IMR-90 (cell line): ENCODE measurements at places on chromosomes 5 and 9. TPM values are rescaled to one million over a fixed set of nuclear protein-coding genes. Genes with fewer than 3 reads are reported as not detected.

- DNase-seq: no peak
Observed at GRCh38 chr5:168348084-168348414, 56.6 kb downstream of the WWC1 start.

PCDHGA8 gene
- 2.0 and 2.2 TPM in 2 replicates for total RNA-seq

PHAX gene
- total RNA-seq: 46.4 and 104 TPM in 2 replicates

DNA sequence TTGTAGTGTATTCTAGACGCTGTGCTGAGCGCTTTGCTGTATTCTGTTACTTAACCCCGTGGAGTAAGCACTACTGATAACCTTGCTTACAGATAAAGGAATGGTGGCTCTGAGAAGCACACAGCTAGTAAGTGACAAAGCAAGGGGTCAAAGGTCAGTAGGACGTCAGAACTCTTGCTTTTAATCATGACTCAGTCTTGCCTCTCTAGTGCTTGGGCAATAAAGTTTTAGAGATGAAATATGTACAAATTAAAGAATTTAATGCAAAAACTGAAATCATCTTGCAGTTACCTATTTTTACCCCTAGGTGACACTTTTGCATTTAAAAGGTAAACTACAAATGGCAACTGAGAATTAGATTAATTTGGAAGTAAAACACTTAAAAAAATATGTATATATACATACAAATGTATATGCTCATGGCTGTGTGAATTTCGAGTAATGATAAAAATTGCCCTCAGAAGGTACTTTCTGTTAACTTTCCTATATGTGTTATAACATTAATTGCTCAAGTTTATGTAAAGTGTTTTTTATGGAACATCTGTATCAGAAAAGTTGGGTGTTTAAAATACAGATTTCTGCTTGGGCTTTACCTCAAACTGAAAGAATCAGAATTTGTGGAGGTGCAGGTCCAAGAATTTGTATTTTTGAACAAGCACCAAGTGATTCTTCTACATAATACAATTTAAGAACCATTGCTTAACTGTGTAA, 175.1 kb upstream of the DAB2 start:
- DNase-seq: peak; percentile 72

CCIN gene
- total RNA-seq: 1.1 TPM in 2 replicates

WNT8A gene
- not detected in 2 replicates for total RNA-seq

DNA sequence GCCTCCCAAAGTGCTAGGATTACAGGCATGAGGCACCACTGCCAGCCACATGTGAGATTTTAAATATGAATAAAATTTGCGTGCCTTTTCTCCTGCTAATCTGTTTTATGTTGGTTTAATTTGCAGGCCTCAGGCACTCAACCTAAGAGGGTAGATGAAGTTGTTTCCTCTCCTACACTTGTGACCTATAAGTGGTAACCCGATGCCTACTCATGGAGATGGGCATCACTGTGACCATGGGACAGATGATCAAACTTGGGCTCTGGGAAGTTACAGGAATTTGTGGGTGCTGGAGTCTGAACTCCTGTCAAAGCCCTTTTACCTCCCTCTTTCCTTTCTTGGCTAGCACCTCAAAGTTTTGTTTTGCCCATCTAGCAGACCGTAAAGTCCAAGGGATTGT, 1.1 kb downstream of the SLC28A3 start:
- DNase-seq: no peak

DNA sequence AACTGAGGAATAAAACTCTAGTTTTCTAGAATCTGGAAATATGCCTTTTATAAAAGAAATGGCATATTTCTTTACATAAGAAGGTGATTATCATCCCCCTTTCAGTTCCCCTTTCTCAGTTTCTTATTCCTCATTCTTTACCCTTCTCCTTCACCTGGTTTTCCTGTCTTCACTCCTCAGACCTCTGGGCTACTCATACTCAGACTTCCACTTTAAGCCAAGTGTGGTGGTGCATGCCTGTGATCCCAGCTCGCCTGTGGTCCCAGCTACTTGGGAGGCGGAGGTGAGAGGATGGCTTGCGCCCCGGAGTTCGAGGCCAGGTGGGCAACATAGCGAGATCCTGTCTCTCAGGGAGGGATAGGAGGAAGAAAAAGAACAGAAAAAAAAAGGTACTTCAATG, 57.2 kb downstream of the RANBP6 start:
- no peak for DNase-seq

GRCh38 chr9:88197016-88197415, 58.7 kb upstream of the SPATA31C2 start:
- DNase-seq: peak; percentile 75

HMGCR gene
- 48.6 and 89.7 TPM in 2 replicates for total RNA-seq

C5orf58 gene
- total RNA-seq: not detected in 2 replicates

DNA sequence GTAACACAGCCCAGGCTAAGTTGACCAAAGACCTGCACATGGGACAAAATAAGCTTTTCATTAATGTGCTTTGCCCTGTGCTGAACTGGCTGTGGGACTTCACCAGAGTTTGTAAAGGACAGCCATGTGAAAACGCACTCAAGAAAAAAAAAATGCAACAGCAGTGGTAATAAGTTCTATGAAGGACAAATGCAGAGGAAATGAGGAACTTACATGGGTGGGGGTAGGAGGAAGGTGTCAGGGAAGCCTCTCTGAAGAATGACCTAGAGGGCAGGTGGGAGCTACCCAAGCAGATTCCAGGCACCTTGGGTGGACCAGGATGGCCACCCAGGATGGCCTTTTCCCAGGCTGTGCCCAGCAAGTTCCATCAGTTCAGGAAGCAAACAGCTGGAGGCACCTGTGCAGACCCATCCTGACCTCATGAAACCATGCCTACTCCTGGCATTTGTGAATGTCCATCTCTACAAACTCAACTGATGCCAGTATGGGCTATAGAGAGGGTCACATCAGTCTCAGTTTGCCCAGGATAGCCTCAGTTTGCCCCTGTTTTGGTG, 6.7 kb upstream of the PHF2 start:
- DNase-seq: no peak

PCDHGA11 gene
- total RNA-seq: 5.4 and 5.8 TPM in 2 replicates

- no peak for DNase-seq
Observed at GRCh38 chr9:96141128-96141474, 160.9 kb downstream of the HSD17B3 start.

DNA sequence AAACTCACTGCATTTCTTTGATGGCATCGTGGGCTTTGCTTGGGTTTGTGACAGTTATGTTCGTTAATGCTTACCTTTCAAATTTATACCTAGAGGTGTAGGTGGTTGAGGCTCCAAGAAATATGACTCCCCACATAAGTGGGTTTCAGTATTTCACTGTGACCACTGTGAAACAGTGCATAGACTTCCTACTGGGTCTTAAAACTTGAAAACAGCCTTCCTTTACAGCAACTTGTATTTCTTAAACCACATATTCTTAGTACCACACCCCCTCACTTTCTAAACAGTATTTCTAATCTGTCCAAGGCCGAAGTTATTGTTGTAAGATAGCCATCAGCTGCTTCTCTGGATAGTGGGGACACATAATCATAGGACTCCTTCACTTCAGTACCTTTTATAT, 48.3 kb downstream of the TMEFF1 start:
- DNase-seq: no peak

DNA sequence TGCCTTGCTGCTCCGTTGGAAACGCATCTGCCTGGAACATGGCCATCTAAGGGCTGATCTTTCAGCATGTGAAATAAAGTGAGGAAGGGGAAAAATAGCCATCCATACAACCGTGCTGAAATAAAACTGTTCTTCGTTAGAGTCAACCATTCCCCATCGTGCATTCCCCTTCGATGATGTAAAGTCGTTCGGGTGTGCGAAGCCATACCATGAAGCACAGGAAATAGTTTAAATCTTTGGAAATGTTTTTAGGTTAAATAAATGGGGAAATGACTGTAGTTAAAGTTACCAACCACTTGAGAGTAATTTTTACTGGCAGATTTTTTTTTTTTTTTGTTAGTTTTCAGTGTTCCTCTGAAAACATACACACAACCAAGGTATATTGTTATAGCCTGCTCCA, 302.5 kb downstream of the SH3GL2 start:
- DNase-seq: no peak

RNF183 gene
- not detected in 2 replicates for total RNA-seq

DNA sequence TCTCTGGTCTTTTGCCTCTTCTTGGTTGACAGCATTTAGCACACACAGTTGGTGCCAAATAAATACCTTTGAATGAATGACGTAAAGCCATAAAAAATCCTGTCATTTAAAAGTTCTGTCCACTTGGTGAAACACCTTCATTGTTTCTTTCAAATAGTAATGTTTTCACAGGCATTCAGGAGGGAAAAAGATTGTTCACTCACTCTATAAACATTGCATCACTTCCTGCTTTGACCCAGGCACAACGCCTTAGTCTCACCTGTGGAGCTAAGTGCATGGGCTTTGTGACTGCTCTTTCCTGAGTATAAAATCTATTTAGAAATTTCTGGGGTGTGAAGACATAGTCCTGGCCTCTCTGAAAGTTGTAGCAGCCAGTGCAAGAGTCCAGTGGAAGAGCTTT, 88.9 kb upstream of the CXCL14 start:
- no peak for DNase-seq

FOXI1 gene
- not detected in 2 replicates for total RNA-seq

DNA sequence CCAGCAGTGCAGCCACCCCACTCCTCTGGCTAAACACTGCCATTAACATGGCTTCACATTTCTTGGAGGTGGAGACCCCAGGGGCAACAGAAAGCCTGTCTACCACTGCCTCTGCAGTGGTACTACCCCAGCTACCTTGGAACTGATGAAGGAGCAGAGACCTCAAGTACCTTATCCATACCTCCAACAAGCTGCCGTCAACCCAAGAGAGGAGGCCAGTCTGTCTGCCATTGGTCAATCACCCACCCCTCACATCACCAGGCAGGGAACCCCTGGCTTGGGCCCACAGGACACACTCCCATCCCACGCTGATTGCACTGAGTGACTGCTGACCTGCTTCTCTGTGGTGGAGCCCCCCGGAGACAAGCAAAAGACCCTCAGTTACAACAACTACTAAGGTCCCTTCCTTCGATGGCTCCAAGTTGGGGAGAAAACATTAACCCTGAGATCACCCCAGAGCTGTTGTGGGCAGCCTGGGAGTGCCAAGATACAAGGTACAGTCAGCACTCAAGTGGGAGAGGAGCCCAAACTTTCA, 5.6 kb downstream of the IFNA14 start:
- DNase-seq: no peak

- no peak for DNase-seq
Observed at GRCh38 chr5:169112016-169112415, 188.9 kb downstream of the SLIT3 start.

SLC22A4 gene
- 2.8 and 3.2 TPM in 2 replicates for total RNA-seq

SPINK7 gene
- total RNA-seq: not detected in 2 replicates

DNA sequence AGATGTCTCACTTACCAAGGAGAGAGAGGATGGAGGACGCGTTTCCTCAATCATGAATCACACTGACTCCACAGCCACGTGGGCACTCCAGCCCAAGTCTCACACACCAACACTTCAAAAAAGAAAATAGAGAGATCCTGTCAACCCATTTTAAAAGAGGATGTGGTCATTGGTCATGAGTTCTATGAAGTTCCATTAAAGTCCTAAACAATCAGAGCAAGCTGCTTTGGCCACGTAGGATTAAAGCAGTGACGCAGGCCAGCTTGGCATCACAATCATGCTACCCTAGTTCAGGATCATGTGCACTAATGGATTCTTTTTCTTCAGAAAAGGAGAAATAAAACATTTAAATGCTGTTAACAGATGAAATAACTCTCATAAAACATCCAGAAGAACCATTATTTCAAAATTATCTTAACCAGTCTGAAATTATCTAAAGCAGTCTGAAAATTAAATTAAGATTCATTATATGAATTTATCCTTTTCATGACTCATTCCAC, 108.1 kb downstream of the SEMA5A start:
- peak; percentile 86 for DNase-seq

DNA sequence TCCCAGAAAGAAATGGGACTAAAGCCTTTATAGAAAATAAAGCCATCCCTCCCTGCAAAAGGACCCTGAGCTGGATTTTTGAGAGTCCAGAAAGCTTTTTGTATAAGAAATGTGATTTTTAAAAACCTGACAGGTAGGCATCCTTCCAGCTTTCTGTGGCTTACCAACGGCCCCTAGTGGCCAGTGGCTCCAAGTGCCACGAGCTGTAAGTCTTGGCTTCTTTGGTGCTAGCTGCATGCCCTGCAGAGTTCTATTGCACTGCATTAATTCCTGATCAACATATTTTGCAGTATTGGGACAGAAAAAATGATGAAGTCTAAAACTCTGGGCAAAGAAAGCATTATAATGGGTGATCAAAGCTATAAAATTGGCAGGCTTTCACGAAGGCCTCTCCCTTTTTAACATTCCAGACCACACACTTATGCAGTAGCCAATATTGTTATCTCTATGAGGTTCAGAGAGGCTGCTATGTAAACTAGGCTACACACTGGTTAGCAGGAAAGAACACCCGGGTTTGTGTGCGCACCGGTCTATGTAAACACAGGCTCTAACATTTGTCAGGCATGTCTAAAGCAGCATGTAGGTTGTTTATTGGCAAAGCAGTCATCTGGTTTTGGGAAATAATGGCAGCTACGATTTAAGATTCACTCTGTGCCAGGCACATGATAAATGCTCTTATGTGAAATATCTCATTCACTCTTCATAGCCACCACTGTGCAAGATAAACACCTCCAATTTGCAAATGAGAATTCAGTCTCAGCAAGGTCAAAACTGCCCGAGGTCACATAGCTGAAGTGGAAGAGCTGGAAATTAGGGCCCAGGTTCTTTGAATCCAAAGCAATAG, 55.2 kb downstream of the NMUR2 start:
- peak; percentile 14 for DNase-seq

PCDHGB1 gene
- total RNA-seq: 3.3 and 3.6 TPM in 2 replicates

GRCh38 chr5:146441896-146442295, 5.2 kb upstream of the TCERG1 start:
- DNase-seq: peak; percentile 36
